SK-N-SH treated with all-trans-retinoic acid at 6 μM for 48 hours (cell line): ENCODE measurements at places on chromosomes 7 and 10.
A peak's percentile ranks its signal among the peaks of the same experiment; 100 is the strongest.

GRCh38 chr10:49062229-49062628 lies 53.1 kb downstream of the VSTM4 start:
- ATAC-seq: no peak

DNA sequence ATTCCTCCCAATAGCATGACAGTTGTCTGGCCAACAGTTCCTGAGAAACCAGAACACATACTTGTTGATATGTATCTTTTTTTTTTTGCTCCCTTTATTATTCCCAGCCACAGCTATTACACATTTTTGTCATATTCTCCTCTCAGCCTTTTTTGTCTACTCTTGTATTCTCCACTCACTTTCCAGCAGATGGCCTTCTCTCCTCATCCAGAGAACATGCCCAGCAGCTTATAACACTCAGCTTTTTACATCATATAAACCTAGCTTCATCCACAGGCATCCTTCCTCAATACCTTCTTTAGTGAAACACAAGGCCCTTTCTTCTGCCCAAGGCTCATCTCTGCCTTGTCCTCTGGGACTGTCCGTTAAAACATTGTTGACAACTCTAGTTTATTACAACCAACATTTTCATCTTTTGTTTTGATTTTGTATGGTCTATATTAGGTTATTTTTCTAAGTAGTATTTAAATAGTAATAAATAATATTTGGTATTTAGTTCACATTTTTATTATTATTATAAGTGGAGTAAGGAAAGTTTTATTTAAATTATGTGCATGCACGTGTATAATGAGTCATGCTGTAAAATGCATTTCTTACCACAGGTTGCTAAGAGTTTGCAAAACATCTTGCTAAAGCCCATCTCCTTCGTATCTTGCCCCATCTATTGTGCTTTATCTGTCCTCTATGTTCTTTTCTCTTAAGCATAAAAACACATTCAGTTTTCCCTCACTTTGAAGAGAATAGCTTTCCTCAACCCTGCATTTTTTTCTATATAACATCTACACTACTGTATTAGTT lies 101.5 kb downstream of the ORC5 start:
- ATAC-seq: peak; percentile 90

DNA sequence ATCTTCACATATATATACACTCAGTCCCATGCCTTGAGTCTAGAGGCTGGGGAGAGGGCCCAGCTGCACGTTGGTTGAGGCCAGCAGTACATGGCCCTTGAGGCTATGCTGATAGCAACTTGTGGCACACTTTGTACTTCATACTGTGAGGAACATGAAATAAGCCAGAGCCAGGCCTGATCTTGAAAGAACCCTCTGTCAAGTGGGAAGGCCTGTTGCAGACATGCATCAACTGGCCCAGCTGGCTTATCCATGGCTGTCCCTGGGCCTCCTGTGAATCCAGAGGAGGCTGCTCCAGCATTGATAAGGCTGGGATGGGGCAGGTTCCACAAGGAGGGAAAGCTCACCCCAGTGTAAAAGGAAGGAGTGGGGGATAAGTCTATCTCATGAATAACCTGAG lies 140.4 kb downstream of the NRF1 start:
- ATAC-seq: no peak

GRCh38 chr10:133328358-133329343 lies 8.0 kb downstream of the CALY start:
- ATAC-seq: no peak

GRCh38 chr10:1665021-1665661 lies 72.2 kb downstream of the ADARB2 start:
- ATAC-seq: no peak

DNA sequence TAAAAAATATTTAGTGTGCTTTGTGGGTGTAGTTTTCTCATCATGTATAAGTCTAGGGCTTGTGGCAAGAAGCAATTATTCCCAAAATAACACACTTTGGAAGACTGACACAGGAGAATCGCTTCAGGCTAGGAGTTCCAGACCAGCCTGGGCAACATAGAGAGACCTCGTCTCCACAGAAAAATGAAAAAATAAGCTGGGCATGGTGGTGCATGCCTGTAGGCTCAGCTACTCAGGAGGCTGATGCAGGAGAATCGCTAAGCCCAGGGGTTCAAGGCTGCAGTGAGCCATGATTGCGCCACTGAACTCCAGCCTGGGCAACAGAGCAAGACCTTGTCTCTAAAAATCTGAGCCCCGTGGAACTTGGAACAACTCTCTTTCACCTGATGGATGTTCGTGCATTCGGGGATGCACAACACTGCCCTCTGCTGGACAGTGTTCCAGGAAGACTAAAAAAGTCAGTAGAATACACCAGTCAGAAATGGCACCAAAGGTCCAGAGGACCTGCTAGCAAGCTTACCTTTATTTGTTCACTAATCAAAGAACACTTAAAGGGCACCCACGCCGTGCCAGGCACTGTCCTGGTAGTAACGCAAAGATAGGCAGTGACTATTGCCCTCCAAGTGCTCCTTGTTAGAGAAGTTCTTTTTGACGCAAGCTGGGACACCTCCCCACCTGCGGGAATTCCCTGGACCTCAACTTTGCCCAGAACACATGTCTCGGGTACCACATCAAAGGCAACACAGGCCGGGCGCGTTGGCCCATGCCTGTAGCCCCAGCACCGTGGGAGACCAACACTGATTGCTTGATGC lies 81.9 kb upstream of the CALN1 start:
- peak; percentile 83 for ATAC-seq

GRCh38 chr10:79375321-79376077 lies 28.2 kb downstream of the PPIF start:
- peak; percentile 63 for ATAC-seq

DNA sequence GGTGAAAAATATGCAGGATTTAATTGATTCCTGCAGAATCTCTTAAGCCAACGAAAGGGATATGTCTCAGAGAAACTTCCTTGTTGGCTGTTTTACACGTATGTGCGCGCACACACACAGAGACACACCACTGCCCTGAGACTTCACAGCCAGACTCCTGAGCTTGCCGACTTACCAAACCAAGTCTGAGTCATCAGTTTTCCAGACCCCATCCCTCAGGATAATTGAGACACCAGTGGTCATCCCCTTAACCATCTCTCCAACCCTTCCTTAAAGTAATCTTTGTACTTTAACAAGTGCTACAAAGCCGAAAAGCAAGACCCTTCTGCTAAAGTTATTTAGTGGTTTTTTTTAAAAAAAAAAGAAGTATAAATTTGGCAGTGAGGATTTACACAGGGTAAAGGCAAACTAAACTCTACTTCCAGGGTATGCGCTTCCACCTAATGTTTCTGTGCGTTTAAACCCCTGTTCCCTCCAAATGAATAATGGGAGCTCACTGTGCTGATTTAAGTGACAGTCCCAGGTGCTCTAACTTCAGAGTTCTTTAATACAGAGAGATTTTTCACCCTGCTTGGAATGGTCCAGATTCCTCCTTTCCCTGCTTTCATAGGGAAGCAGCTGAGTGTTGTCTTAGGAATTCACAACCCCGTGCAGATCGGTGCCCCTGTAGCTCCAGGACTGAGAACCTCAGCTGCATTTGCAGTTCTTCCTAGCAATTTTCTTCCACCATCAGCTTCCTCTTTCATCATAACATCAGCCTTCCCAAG lies 198.5 kb downstream of the INHBA start:
- ATAC-seq: no peak
